ENCODE measurements at places on chromosomes 5 and 9. TPM values are rescaled to one million over a fixed set of nuclear protein-coding genes. Genes with fewer than 3 reads are reported as not detected.

The OBP2B gene
- not detected for total RNA-seq

The CKMT2 gene
- total RNA-seq: 1.3 TPM

The TAS2R1 gene
- 0.31 TPM for total RNA-seq

The PTPRD gene
- 658 TPM for total RNA-seq

The PRRC2B gene
- 321 TPM for total RNA-seq

The LHX3 gene
- total RNA-seq: not detected

The CCL27 gene
- not detected for total RNA-seq

The DBH gene
- not detected for total RNA-seq

The PCDHA4 gene
- total RNA-seq: 29.7 TPM

The SPAG8 gene
- total RNA-seq: 4.1 TPM

The HTR1A gene
- 18.5 TPM for total RNA-seq

The COL5A1 gene
- 3.4 TPM for total RNA-seq

The TMEM252 gene
- total RNA-seq: not detected

The GLIPR2 gene
- 4.7 TPM for total RNA-seq

The KCNT1 gene
- 6.9 TPM for total RNA-seq

The FBP2 gene
- total RNA-seq: not detected

The PCDHGA8 gene
- total RNA-seq: 30.0 TPM

The OGN gene
- 1.6 TPM for total RNA-seq

The CHSY3 gene
- 26.6 TPM for total RNA-seq

The TRPM3 gene
- 42.3 TPM for total RNA-seq

The ZDHHC11B gene
- 17.5 TPM for total RNA-seq

The ZFP37 gene
- 30.7 TPM for total RNA-seq

The SETX gene
- total RNA-seq: 114 TPM

The FXN gene
- total RNA-seq: 3.1 TPM

The HAVCR2 gene
- total RNA-seq: 5.0 TPM

The NME5 gene
- 8.8 TPM for total RNA-seq

The PLAC8L1 gene
- not detected for total RNA-seq

The PCDHA9 gene
- total RNA-seq: 42.6 TPM

The CCDC69 gene
- 0.31 TPM for total RNA-seq

The CRB2 gene
- total RNA-seq: 7.2 TPM

The TMEM232 gene
- 24.1 TPM for total RNA-seq

The SEMA6A gene
- 71.4 TPM for total RNA-seq

The MAMDC4 gene
- 11.3 TPM for total RNA-seq

The ROPN1L gene
- total RNA-seq: 2.2 TPM

The LCN2 gene
- not detected for total RNA-seq
